ENCODE measurements at places on chromosomes 7 and 10.

DNA sequence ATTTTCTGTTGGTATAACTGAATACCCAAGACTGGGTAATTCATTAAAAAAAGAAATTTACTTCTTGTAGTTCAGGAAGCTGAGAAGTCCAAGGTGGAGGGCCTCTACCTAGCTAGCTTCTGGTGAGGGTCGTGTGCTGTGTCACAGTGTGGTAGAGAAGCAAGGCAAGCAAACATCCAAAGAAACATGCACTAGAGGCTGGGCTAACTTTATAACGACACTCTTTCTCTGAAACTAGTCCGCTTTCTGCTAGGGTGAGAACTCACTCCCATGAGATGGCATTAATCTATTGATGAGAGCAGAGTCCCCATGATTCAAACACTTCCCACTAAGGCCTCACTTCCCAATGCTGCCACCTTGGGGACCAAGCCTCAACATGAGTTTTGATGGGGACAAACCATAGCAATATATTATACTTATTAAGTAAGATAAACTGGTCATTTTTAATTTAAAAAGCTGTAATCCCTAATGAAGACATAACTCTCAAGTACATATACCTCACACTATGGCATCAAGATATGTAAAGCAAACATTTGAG is 50.8 kb downstream of the PHYHIPL start:
- no peak for DNase-seq

- DNase-seq = peak; percentile 80
Observed at GRCh38 chr10:80662429-80663261, 124.9 kb downstream of the SH2D4B start.

DNA sequence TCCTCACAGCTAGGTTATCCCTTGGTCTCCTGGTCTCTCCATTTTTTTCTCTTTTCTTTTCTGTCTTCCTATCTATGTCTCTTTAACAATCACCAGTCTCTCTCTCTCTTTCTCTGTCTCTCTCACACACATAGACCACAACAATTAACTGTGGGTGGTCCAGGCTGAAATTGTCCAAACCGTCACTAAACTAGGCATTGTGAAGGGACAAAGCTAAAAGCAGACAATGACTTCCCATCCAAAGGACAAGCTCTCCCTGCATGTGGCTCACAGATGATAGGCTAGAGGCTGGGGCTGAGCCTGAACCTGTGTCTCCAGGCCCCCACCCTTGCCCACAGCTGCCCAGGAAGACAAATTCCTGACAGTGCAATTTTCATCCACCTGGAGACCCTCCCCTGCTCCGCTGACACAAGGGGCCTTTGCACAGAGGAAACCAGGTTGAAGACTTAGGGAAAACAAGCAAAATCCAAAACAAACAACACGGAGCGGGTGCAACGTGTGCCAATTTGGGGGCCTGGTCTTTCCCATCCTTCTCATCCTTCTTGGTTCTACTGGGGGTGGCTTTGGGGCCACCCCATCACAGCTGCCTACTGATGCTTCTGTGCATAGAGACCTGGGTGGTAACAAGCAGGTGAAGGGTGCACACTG is 755.4 kb downstream of the GRID1 start:
- DNase-seq = peak; percentile 42

DNA sequence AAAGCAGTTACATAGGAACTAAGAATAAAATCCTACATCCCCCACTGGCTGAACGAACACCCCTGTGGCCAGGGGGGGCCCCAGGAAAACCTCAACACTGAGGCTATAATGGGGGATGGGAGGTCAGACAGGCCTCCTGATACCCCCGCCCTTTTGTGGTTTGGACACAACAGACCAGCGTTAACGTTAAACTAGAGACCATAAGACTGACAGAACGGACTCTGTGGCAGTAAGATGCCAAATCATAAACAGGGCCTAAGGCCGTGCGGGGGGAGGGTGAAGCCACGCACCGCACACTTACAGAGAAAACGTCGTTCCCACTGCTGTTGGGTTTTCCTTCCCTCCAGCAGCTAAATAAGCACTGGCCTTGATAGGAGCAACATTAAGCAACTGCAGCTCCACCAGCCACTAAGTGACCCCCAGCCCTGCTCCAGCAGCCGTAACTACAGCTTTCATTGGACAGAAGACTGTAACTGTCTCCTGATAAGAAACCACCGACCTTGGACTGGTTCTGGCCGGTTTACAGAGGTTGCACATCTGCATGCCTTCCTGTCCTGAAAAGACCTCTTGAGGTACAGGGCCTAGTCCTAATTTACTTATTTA is 3.4 kb upstream of the PPP2R2D start:
- no peak for DNase-seq

- no peak for DNase-seq
Observed at GRCh38 chr7:18425838-18426445, 69.6 kb upstream of the HDAC9 start.

GRCh38 chr7:43004082-43004481 is 71.9 kb downstream of the MRPL32 start:
- no peak for DNase-seq
